CD14-positive monocyte (primary cell): ENCODE measurements at places on chromosomes 11 and 22.
A peak's percentile ranks its signal among the peaks of the same experiment; 100 is the strongest.

GRCh38 chr22:28443526-28443876, 236.1 kb downstream of the TTC28 start:
- H3K27ac ChIP-seq: no peak overlapping the region
- no peaks in the 10 kb centered on the region for H3K36me3 ChIP-seq
- DNase-seq: peak; percentile 6
- H3K4me1 ChIP-seq: peaks cover 22% of the 10 kb centered on the region
- no peaks in the 10 kb centered on the region for H3K27me3 ChIP-seq
- H3K4me3 ChIP-seq: no peak overlapping the region

- no peak for DNase-seq
- H3K4me3 ChIP-seq: no peak overlapping the region
- peaks cover 42% of the 10 kb centered on the region for H3K4me1 ChIP-seq
- H3K27me3 ChIP-seq: no peaks in the 10 kb centered on the region
- H3K36me3 ChIP-seq: peaks cover 28% of the 10 kb centered on the region
- H3K27ac ChIP-seq: no peak overlapping the region
Observed at GRCh38 chr11:12137938-12138731, 27.7 kb downstream of the MICAL2 start.

DNA sequence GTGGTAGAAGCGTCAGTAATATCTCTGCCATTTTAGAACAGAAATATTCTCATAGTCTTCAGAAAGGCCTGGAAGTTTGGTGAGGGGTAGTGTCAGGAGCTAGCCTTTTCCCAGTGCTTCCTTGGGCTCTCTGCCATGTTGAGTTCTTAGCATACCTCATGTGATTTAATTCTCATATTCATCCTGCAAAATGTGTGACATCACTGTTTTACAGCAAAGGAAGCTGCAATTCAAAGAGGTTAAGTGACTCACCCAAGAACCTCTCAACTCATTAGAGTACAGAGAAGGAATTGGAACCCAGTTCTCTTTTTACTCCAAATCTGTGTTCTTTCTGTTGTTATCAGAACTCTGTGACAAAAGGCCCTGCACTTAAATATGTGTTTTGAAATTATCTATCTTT, 72.1 kb downstream of the RNF169 start:
- peaks cover 100% of the 10 kb centered on the region for H3K36me3 ChIP-seq
- no peaks in the 10 kb centered on the region for H3K27me3 ChIP-seq
- no peak overlapping the region for H3K27ac ChIP-seq
- no peaks in the 10 kb centered on the region for H3K4me1 ChIP-seq
- no peak overlapping the region for H3K4me3 ChIP-seq
- no peak for DNase-seq

DNA sequence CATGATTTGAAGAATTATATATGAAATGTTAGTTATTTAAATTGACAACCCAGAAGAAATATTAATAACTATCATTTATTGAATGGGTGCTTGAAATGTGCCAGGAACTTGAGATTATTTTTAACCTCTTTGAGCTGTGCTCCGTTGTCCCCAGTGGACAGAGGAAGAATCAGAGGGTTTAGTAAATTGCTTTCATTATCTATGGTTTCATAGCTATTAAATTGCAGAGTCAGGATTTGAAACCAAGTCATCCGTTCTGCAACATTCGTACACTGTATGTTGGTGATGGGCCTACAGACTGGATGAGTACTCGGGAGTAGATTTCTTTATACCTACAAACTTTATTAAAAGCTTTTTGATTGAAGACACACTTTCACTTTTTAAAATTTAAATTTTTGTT, 4.9 kb downstream of the HSD17B12 start:
- H3K27ac ChIP-seq: no peak overlapping the region
- no peak for DNase-seq
- no peaks in the 10 kb centered on the region for H3K36me3 ChIP-seq
- peaks cover 40% of the 10 kb centered on the region for H3K4me1 ChIP-seq

DNA sequence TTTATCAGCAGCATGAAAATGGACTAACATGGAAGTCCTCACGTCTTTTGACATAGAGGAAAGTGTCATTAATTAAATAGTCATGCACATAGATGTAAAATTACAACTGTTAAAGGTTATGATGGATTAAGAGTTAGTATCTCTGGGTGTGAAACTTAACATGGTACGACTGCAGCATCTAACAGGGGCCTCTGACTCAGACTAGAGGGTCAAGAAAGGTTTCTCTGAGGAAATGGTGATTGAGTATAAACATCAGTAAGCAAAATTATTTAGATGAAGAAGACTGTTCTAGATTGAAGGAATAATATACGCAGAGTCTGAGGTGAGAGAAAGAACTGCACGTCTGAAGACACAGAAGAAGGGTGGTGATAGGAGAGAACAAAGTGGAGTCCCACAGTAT, 42.1 kb upstream of the GAB2 start:
- H3K27me3 ChIP-seq: no peaks in the 10 kb centered on the region
- no peak overlapping the region for H3K4me3 ChIP-seq
- no peak overlapping the region for H3K27ac ChIP-seq
- DNase-seq: no peak

GRCh38 chr22:28402060-28402459, 277.6 kb downstream of the TTC28 start:
- DNase-seq: no peak
- H3K36me3 ChIP-seq: no peaks in the 10 kb centered on the region
- peaks cover 6% of the 10 kb centered on the region for H3K4me1 ChIP-seq
- no peak overlapping the region for H3K27ac ChIP-seq
- H3K4me3 ChIP-seq: no peak overlapping the region

DNA sequence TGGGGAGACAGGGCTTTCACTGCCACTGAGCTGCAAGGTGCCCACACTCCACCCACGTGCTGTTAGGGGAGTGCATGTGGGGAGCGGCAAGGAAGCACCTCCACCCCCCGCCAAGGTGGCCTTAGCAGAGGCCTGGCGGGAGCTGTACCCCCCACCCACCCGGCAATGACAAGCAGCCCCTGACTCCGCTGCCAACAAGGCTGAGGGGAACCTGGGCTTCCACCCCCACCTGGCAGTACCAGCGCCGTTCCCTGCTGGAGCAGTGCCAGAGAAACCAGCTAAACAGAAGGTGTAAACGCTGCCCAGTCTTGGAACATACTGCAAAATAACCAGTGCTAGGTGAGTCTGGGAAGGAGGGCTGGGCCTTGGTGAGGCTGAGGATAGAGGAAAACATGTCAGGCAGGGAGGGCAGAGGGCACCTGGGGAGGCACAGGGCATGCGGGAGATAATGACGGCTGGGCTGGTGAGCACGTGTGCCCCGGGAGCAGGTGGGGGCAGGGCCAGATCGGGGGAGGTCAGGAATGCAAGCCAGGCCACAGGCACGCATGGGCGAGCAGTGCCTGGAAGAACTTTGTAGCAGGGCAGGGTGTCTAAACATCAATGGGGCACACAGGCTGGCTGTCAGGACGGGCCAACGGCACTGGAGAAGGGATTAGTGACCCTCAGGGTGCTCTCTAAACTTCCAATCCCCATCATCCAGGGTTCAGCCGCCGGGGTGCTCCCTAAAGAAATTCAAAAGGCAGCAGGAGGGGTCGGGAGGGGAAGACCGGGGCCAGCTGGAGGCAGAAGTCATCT, 6.6 kb downstream of the CERK start:
- peaks cover 30% of the 10 kb centered on the region for H3K36me3 ChIP-seq
- peak; percentile 1 for DNase-seq
- H3K4me1 ChIP-seq: peaks cover 22% of the 10 kb centered on the region
- H3K27me3 ChIP-seq: no peaks in the 10 kb centered on the region

GRCh38 chr11:120819437-120820365, 204.2 kb upstream of the TBCEL start:
- H3K4me1 ChIP-seq: no peaks in the 10 kb centered on the region
- no peak for DNase-seq
- no peaks in the 10 kb centered on the region for H3K27me3 ChIP-seq
- H3K4me3 ChIP-seq: no peak overlapping the region
- H3K27ac ChIP-seq: no peak overlapping the region

- no peaks in the 10 kb centered on the region for H3K36me3 ChIP-seq
- H3K27ac ChIP-seq: no peak overlapping the region
- DNase-seq: no peak
- H3K27me3 ChIP-seq: no peaks in the 10 kb centered on the region
Observed at GRCh38 chr11:131037873-131038272, 121.6 kb upstream of the SNX19 start.

DNA sequence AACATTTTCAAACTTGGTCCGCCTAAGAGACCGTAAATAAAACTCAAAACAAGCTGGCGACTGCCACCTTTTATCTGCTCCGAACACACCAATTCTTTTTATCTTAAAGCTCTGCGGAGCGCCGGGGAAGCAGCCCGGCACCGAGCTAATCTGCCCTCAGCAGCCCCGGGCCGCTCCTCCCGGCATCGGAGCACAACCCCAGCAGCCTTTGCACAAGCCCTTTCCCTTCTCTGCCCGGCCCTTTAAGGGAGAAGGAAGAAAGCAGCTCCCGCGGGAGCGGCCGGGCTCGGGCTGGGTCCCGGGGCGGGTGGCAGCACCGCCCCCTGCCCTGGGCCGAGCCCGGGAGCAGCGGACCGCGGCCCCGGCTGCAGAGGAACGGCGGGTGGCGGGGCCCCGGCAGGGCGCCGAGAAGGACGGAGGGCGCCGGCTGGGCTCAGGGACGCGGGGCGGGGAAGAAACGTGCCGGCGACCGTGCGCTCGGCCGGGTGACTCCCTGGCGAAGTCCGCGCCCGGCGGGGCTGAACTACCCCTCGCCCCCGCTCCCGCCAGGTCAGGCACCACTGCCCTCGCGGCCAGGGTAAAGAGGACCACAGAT, 133.6 kb upstream of the C11orf58 start:
- peaks cover 26% of the 10 kb centered on the region for H3K4me1 ChIP-seq
- H3K27ac ChIP-seq: no peak overlapping the region
- H3K27me3 ChIP-seq: peaks cover 98% of the 10 kb centered on the region
- peak; percentile 9 for DNase-seq

DNA sequence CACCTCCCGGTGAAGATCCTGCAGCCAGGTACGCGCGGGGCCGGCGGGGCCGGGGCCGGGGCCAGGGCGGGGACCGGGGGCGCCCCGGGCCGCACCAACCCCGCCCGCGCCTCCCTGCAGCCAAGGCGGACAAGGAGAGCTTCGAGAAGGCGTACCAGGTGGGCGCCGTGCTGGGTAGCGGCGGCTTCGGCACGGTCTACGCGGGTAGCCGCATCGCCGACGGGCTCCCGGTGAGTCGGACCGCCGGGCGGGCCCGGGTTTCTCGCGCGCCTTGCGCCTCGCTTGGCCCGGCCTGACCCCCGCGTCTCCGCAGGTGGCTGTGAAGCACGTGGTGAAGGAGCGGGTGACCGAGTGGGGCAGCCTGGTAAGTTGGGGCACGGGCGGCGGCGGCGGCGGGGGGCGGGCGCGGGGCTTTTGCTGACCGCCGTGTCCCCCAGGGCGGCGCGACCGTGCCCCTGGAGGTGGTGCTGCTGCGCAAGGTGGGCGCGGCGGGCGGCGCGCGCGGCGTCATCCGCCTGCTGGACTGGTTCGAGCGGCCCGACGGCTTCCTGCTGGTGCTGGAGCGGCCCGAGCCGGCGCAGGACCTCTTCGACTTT, 531 bp downstream of the PIM3 start:
- no peaks in the 10 kb centered on the region for H3K27me3 ChIP-seq
- no peak for DNase-seq
- peaks cover 26% of the 10 kb centered on the region for H3K36me3 ChIP-seq

DNA sequence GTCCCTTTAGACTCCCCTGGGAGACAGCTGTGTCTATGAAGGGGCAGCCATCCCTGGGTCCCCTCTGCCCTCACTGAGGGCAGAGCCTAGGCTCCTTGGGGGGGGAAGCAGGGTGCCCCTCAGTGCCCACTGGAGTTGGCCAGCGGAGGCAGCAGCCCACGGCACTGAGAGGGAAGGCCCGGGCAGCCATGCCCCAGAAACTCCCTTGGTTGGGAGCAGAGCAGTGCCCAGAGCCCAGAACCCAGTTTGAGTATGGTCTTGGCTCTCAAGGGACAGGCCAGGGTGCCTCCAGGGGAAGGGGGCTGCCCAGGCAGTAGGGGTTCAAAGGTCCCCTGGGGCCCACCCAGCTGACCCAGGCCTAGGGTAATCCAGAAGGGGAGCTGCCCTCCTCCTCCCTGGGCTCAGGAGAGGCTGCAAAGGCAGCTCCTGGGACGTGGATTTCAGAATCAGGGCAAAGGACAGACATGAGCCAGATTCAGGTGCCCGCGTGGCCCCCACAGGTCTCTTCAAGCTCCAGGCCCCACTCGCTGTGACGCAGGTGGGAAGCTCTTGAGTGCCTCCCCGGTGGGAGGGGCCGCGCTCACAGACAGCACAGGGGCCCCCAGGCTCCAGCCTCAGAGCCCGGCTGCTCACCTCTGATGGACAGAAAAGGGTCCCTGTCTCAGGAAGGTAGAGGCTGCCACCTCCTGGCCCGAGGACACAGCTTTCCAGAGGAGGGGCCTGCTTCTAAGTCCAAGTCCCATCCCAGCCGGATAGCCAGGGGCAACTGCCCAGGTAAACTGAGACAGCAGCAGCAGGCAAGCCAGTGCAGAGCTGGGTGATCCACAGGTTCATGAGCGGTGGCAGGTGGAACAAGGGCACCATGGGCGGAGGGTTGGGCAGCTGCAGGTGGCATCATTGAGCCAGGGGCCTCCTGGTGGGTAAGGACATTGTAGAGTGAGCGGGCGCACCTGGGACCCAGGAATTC, 2.6 kb downstream of the C11orf21 start:
- no peak overlapping the region for H3K4me3 ChIP-seq
- peak overlapping the region; percentile 43 for H3K27ac ChIP-seq
- DNase-seq: no peak
- H3K4me1 ChIP-seq: peaks cover 53% of the 10 kb centered on the region
- H3K27me3 ChIP-seq: no peaks in the 10 kb centered on the region
- H3K36me3 ChIP-seq: peaks cover 29% of the 10 kb centered on the region

- H3K27me3 ChIP-seq: no peaks in the 10 kb centered on the region
- H3K4me3 ChIP-seq: no peak overlapping the region
- no peak overlapping the region for H3K27ac ChIP-seq
- H3K36me3 ChIP-seq: no peaks in the 10 kb centered on the region
- no peak for DNase-seq
- no peaks in the 10 kb centered on the region for H3K4me1 ChIP-seq
Observed at GRCh38 chr11:84420271-84420670, 1134.1 kb upstream of the CCDC90B start.

DNA sequence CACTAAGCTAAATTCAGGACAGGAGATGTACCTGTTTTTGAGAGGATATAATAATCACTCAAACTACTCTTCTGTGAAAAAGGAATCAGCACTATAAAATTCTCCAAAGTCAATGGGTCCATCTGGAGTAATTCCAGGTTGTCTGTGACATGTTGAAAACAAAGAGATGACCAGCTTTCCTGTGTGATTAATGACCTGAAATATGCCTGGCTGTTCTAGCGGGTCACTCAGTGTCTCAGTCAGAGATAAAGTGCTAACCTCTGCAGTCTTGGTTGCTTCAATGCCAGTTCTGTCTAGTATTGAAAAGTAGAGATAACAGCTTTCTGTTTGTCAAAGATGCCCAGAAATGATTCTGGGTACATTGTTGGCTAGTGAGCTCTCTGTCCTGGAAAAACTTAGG, 722.6 kb upstream of the TENM4 start:
- no peak for DNase-seq
- no peak overlapping the region for H3K4me3 ChIP-seq
- H3K27me3 ChIP-seq: no peaks in the 10 kb centered on the region

DNA sequence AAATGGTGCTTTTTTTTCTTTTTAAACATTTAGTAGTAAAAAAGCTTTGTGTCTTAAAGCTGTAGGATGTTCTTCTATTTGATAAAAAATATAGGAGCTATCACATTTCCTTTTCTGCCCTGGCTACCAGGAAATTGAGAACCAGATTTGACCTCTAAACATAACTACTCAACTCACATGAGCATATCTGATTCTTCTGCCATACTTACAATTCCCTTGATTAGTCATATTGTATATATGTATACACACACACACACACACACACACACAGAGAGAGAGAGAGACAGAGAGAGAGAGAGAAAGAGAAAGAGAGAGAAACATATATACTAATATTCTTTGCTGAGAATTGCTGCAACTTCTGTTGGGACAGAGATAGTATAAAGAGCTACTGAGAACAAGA, 23.0 kb upstream of the GDPD4 start:
- no peak overlapping the region for H3K27ac ChIP-seq
- H3K4me3 ChIP-seq: no peak overlapping the region
- H3K36me3 ChIP-seq: peaks cover 59% of the 10 kb centered on the region
